ENCODE measurements at places on chromosomes 4 and X.

- no peak for DNase-seq
Observed at GRCh38 chrX:119015407-119016237, 41.2 kb downstream of the LONRF3 start.

DNA sequence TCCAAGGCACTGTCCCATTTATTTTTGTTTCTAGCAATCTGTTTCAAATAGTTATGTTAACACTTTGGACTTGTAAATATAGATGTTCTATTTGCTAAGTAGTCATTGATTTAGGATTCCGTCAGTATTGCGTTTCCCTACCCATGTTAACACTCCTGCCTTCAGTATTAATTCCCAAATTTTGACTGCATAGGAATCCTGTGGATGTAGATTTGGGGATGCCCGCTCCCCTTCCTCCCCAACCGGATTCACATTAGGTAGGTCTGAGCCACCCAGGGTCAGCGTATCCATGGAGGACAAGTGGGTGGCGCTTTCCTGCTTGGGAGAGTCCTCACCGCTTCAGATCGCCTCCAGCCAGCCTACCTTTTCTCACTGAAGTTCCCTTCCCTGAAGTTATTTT lies 1.1 kb upstream of the SORBS2 start:
- DNase-seq = no peak

DNA sequence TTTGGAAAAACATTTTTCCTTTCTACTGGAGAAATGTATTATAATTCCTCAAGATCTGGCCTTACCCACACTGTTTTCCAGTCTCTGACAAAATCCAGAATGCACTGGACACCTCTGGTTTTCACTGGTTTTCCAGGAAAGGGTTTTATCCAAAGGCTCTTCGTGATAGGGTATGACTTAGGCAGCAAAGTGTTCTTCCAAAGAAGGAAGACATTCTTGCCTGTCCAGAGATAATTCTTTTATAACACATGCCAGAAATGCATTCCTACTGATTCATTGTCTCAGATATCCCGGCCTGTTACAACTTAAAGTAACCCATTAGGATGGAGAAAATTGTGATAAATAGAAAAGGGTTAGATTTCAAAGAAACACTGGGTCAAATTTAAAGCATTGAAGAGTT lies 2343.1 kb downstream of the PCDH7 start:
- DNase-seq = no peak

- no peak for DNase-seq
Observed at GRCh38 chrX:154605566-154605965, 13.5 kb downstream of the CTAG1B start.

DNA sequence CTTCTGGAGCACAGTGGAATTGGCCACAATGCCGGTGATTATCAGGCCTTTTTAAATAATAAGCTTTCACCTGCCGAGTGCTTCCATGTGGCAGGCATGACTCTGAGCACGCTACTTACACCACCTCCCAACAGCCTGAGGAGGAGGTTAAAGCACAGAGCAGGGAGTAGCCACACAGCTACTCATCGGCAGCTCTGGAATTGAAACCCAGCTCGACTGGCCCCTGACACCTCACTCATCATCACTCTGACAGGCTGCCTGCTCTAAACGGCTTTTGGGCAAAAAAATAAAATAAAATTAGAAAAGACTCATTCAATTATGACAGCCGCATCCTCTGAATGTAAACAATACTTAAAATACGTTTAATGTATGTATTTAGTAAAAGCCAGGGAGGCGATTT lies 326.4 kb upstream of the NOCT start:
- no peak for DNase-seq

GRCh38 chrX:102899940-102900916 lies 36.8 kb upstream of the RAB40AL start:
- DNase-seq = peak; percentile 55

DNA sequence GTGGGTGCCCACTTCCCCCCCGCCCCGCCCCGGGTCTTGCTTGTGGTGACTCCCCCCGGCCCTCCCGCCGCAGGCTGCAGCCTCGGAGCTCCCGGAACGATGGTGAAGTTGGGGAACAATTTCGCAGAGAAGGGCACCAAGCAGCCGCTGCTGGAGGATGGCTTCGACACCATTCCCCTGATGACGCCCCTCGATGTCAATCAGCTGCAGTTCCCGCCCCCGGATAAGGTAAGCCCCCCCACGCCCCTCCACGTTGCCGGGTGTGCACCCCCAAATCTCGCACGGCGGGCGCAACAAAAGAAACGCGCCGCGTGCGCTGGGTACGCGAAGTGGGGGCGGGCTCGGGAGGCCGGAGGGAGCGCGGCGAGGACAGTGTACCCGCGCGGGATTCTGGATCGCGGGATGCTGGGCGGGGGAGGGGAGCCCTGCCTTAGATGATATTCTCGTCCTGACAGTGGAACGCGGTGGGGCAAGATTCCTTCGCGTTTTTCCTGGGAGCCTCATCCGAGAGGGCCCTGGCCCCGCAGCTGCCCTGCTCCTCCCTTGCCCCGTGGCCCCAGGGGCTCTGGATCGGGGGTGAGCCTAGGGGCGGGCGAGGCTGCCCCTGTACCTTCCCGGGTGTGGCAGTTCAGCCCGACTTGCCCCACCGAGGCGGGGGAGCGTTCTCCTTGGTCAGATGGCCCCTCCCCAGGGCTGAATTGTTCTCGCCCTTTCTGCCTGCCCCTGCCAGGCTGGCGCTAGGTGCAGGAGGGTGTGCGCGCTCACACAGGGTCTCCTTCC lies 819 bp downstream of the NSG1 start:
- no peak for DNase-seq

DNA sequence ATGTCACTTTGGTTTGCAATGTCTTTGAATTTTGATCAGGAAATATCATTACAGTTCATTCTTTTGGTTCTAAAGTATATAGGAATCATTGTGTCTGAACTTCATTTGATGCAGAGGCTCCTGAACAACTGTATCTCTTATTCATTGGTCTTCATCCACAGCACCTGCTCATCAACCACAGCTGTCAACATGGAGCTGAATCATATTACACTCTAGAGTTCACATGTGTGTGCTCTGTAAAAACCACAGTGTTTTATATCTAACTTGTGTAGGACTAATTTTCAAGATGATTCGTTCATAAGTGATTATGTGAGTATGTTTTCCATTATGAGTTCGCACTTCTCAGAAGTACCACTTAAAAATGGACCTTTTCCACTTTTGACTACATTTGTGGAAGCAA lies 643.3 kb upstream of the FAM241A start:
- no peak for DNase-seq

GRCh38 chr4:11214281-11214680 lies 214.4 kb downstream of the HS3ST1 start:
- DNase-seq = no peak

- DNase-seq = no peak
Observed at GRCh38 chr4:163611784-163612445, 117.4 kb downstream of the TMA16 start.
